ENCODE measurements at places on chromosomes 1 and 21.

DNA sequence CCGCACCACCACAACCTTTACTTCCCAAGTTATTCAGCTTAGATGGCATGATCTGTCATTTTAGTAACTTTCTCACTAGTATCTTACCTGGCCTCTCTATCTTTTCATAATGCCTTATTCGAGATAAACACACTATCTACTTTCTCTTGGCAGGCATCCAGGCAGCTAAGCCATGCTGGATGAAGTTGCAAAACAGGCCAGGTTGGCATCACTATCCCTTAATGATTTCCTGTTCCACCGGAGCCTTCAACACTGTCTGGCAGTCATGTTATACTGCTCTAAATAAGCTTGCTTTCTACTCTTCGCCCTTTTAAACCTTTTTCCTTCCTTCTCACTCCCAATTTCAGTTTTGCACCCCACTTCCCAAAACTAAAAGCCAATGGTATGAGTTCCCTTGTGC is 12.0 kb upstream of the KCNH1 start:
- DNase-seq = no peak

DNA sequence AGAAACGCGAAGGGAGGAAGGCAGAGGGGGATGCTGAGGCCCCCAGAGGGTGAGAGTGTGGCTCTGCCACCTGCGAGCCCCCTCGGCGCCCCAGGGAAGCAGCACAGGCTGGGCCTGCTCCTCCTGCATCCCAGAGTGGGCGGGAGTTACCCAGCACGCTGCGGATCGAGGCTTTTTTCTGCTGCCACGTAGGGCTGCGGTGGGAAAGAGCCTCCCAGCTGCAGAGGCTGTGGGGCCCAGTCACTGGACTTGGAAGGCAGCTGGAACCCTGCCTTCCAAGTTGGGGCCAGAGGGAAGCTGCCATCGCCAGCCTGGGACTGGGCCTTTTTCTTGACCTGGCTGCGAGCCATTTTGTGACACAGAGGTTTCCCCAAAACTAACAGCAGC is 2.3 kb upstream of the GRIK3 start:
- no peak for DNase-seq

DNA sequence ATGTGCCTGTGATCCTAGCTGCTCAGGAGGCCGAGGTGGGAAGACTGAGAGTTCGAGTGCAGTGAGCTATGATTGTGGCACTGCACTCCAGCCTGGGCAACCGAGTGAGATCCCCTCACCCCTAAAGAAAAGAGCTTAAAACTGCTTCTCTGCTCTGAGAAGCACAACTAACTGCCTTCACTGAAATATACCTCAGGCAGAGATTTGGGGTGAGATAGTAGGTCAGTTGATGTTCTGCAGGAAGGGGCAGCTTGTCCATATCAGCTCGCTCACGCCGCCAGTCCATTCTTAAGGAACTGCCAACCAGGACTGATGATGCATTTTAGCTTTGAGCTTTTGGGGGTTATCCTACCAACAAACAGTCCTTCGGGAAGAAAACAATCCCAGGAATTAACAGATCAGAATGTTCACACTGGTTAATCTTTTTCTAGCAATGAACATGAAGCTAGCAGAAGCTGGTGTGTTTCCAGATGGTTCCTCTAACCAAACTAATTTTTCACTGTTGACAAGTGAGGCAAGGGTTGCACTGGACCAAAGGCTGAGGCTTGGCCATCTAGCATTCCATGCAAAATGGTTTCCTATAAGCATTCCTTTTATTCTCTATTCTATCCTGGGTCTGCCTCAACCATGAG is 31.6 kb downstream of the LHX4 start:
- no peak for DNase-seq

- no peak for DNase-seq
These were observed 19.3 kb downstream of the OBSCN start for GRCh38 chr1:228226956-228227791.

DNA sequence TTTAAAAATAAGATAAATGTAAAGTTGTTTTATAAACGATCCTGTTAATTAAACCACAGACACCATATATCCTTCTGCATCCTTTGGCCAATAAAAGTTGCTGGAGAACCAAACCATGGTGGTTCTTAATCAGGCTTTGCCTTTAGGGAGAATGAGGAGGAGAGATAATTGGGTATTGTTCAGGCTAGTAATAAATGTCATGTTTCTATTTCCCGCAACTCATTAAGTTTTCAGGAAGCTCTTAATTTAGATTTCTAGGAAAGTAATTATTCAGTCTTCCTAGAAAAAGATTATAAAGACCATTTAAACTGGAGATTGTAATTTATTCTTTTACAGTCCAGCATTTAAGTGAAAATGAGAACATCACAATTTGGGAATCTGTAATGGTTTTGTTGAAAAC is 34.5 kb downstream of the RAB4A start:
- DNase-seq = no peak

GRCh38 chr1:240486611-240487010 is 125.3 kb downstream of the GREM2 start:
- no peak for DNase-seq

Measured in femur (tissue), 1 donor.